Activated T-helper 1 cell treated with Interleukin-2 at 50 U/mL for 16 hours (primary cell): ENCODE measurements at places on chromosomes 11 and 22.

- no peak for DNase-seq
These were observed 2.2 kb downstream of the RFPL2 start for GRCh38 chr22:32202539-32203180.

DNA sequence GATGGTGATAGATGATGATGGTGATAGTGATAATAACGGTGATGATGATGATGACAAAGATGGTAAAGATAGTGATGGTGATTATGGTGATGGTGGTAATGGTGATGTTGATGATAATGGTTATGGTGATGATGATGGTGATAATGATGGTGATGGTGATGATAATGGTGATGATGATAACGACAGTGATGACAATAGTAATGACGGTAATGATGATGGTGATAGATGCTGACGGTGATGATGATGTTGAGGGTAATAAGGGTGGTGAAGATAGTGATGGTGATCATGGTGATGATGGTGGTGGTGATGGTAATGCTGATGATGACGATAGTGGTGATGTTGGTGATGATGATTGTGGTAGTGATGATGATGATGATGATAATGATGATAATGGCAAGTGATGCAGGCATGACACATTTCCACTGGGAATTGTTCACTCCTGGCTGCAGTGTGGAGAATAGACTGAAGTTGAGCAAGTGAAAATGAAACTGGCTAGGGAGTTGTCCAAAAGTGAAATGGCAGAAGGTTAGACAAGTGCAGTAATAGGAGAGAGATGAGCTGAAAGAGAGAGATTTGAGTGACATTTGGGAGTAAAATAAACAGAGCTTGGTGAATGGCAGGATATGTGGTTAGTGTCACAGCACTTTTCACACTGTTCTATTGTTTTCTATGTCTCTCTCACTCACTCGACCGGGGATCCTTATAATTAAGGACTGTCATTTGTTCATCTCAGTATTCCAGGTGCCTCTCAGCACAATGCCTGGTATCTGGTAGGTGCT, 992.5 kb downstream of the OPCML start:
- DNase-seq: no peak

GRCh38 chr22:29306835-29307595, 565 bp downstream of the GAS2L1 start:
- DNase-seq: no peak

DNA sequence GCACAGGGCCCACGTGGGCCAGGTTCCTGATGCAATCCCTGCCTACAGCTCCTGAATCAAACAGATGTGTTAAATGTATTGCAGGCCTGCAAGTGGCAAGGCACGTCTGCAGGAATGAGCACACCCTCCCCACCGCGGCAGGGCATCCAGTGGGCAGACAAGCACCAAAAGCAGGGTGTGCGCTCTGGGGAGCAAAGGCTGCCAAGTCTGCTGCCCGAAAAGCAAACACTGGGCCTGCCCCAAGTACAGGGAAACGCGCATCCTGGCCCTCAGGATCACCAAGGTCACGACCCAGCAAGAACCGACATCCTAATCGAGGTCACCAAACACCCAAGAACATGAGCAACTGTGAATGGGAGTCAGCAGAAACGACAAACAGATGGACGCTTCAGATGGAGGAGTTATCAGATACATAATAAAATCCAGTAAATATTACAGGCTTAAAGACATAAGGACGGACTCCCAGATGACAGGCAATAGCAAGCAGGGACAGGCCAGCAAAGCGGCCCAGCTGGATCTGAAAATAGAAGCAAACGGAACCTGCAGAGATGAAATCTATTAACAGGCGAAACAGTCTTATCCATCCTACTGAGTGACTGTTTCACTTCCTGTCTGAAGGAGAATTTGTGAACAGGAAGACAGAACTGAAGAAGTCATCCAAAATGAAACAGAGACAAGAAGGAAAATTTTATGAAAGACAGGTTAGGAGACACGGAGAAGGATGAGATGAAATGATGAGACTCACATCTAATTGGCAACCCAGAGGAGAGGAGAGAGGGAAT, 26.7 kb downstream of the CARS1 start:
- DNase-seq: no peak

- DNase-seq: no peak
These were observed 29.2 kb downstream of the TESMIN start for GRCh38 chr11:68722143-68722542.

- DNase-seq: no peak
These were observed 256.5 kb downstream of the MN1 start for GRCh38 chr22:27545085-27545484.

DNA sequence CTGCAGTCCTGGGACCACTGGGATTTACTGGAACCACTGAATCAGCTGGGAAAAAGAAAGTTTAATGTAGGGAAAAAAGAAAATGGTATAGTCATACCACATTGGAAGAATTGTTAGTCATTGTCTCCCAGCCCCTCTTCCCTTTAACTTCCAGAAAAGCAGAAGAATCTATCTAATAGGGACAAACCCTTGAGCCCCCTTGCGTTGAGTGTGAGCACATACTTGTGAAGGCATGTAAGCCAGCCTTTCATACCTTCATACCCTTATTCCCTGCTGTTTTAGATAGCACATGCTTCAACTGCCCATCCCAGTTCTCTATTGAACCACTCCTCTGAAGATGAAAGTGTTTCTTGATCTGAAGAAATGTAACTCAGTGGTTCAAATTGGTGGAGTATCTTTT, 6.6 kb downstream of the TREH start:
- no peak for DNase-seq

GRCh38 chr11:8652140-8652539, 30.3 kb downstream of the TRIM66 start:
- no peak for DNase-seq

DNA sequence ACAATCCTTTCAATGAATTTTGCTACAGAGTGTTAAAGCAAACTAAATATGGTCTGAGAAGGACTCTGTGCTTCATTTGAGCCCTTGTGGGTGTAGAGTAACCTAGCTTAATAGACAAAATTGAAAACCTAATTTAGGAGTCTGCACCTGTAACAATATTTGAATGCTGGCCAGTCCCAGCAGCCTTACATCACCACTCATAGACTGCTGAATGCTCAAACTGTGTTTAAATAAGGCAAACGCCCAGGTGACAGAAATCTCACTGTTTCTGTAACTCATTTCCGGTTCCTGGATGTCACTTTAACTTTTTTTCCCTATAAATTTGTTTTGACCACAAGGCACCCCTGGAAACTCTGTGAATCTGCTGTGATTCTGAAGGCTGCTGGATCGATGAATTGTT, 45.5 kb upstream of the GLYATL1B start:
- DNase-seq: no peak

DNA sequence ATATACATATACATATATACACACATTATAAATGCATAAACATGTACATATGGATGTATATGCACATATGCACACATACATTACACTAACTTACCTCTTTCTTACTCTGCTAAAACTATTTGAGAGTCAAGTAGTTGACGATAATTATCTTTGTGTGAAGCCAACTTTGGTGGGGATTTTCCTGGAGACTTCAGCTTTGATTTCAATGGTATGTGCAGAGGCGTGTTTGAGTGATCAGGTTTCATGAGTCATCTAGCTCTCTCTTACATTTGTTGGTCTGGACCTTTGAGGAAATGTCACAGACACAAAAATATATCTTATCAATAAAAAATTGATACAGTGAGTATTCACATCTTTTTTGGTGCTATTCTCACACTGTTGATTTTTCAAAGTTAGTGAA, 769.1 kb upstream of the LUZP2 start:
- DNase-seq: no peak

GRCh38 chr11:119845756-119846155, 116.8 kb upstream of the NECTIN1 start:
- no peak for DNase-seq

GRCh38 chr11:132898021-132898420, 634.3 kb downstream of the OPCML start:
- DNase-seq: no peak

GRCh38 chr22:17117890-17118289, 3.3 kb downstream of the TMEM121B start:
- no peak for DNase-seq

- DNase-seq: no peak
These were observed 13.5 kb downstream of the CCDC90B start for GRCh38 chr11:83272627-83273026.

DNA sequence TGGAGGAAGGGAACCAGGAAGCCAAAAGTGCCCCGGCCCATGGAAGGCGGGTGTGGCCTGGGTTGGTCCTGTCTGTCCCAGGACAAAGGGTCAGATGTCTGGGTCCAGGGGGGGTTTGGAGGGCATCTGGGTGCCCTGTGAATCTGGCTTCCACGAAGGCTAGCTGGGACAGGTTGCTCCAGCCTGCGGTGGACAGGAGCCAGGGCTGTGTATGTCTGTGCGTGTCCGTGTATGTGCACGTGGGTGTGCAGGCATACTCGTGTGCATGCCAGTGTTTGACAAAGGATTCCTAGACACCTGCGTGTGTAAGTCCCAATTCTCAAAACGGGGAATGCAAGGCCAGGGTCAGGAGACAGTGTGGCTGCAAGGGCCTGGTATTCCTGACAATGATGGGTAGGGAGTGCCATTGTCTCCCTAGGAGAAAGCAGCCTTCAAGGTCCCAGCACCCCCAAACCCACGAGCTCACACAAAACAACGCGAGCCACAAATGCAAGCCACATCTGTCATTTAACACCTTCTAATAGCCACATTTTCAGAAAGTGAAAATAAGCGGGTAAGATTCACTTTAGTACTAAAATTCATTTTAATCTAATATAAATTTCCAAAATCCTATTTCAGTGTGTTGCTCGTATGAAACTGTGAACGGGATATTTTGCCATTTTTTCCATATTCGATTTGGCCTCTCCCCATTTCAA, 78.4 kb upstream of the WNT7B start:
- DNase-seq: no peak

DNA sequence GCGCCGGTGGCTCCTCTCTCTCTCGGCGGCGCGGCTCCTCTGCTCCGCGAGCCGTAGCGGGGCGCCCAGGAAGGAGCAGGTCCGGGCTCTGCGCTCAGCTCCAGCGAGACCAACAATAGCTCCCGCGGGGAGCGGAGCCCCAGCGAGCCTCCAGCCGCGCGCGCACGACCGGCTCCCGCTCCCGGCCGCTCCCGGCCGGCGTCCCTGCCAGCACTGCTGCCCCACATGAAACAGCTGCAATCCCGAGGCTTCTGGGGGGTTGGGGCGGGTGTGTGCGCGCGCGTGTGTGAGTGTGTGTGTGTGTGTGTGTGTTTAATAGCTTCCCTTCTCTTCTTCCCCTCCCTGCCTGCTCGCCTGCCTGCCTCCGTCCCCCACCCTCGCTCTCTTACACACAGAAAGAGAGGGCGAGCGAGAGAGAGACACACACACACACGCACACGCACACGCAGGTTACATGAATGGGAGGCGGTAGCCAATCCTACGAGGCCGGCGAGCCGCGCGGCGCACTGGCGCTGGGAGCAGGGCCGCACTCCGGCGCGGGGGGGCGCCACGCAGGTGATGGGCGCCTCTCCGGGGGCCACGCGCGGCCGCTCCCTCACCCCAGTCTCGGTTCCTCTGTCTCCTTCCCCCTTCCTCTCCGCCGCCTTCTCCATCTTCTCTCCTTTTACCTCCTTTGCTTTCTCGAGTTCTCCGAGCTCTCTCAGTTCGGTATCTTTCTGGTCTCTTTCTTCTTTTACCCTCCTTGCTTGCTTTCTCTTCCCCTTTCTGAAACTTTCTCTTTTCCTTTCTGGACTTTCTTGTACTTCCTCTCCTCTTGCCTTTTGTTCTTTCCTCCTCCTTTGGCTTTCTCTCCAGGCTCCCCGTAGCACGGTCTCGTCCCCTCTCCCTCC, at the start of gene TENM4:
Gene TENM4, minus strand, starts transcription at position 460 of the 890 bp plus-strand sequence. CDS start 371,086 bp downstream, outside the sequence.
- no peak for DNase-seq

- no peak for DNase-seq
These were observed 166.4 kb downstream of the ETS1 start for GRCh38 chr11:128420951-128421350.

DNA sequence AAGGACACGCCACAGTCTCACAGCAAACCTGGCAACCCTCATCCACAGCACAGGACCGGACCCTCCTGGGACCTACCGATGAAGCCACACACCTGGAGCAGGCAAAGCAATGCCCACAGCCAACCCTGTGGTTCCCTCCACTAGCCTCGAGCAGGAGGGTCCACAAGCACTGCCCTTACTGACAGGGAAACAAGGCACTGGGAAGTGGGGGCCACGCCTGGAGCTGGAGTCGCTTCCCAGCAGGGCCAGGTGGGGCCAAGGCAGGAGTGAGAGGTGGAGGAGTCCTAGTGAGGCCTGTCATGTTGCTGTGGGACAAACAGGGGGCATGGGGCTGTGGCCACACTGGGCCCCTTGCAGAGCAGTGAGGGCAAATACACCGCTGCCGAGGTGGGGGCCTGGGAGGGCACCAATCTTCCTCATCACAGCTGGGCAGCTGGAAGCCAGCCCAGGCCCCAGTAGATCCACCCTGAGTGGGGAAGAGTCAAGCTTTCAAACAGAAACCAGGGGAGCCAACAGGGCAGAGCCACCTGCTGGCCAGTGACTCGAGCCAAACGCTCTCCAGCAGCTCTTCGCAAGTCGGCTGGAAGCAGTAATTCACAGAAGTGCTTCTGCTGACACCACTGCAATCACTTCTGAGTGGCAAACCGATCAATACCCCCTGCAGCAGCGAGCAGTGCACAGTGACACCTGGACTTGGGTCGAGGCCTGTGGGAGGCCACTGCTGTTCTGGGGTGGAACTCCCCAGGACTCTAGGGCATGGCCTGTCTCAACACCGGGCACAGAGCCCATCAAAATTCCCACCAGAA, 13.7 kb downstream of the SULT4A1 start:
- no peak for DNase-seq

- no peak for DNase-seq
These were observed 31.2 kb downstream of the IMMP1L start for GRCh38 chr11:31478223-31478590.

- no peak for DNase-seq
These were observed 33.8 kb upstream of the OLFML1 start for GRCh38 chr11:7451520-7451919.

GRCh38 chr11:129865701-129866100, 29.7 kb downstream of the NFRKB start:
- DNase-seq: no peak

DNA sequence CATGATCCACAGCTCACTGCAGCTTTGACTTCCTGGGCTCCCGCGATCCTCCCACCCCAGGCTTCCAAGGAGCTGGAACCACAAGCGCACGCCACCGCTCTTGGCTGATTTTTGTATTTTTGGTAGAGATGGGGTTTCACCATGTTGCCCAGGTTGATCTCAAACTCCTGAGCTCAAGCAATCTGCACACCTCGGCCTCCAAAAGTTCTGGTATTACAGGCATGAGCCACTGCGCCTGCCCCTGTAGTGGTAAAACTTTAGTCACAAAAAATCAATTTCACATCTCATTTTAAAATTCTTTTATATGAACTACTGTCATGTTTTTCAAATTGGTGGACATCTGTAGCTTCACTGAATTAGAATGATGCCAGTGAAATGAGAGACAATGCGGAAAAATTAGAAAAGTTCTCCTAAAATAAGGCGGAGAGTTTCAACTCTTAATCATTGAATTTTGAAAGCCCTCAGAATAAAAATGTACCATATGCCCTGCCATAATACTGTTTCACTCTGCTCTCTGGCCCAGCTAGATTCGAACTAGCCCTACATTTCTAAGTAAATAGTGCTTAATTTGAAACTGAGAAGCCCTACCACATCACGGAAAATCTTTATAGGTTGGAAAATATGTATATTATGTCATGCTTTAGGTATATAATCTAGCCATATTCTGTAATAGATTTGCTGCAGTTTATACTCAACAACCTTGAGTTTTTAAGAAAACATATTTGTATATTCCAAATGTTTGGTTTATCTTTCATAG, 78.7 kb downstream of the HORMAD2 start:
- DNase-seq: no peak

- no peak for DNase-seq
These were observed 427.9 kb upstream of the DDI1 start for GRCh38 chr11:103608566-103608965.

- DNase-seq: no peak
These were observed 36.6 kb downstream of the MB start for GRCh38 chr22:35580351-35581022.
